ENCODE measurements at places on chromosomes 11 and 22.

GRCh38 chr11:61635787-61636186 lies 44.4 kb upstream of the DAGLA start:
- DNase-seq = no peak

DNA sequence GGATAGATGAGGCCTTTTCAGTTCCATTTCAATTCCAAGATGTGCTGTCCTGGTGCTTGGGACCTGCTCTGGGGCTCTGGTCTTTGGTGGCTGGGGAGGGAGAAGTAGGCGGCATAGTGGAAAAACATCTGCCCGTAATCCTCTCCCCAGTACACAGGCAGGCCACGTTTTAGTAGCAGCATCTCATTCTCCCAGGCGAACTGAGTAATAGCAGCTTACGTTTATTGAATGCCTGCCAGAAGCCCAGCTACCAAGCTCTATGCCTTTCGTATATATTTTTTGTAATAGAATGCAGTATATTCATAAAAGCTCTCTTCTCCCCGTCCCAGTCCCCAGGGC lies 11.4 kb downstream of the ACO2 start:
- DNase-seq = no peak

DNA sequence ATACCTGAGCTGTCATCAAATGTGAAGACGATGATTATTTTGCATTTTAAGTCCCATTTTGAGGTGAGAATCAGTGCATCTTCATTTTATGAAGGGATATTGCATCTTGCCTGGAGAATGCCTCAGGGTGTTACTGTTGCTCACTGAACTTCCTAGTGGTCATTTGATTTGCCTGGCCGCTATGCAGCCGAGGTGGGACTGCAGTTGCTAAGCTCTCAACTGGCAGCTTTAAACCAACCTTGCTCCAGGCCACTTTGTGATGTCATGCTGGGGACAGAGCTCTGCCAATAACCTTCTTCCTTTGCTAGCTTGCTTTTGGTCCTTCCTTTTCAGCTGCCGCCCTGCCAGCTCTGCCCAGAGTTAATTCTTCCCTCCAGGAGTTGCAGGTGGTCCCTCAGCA lies 409.4 kb upstream of the B3GAT1 start:
- no peak for DNase-seq

DNA sequence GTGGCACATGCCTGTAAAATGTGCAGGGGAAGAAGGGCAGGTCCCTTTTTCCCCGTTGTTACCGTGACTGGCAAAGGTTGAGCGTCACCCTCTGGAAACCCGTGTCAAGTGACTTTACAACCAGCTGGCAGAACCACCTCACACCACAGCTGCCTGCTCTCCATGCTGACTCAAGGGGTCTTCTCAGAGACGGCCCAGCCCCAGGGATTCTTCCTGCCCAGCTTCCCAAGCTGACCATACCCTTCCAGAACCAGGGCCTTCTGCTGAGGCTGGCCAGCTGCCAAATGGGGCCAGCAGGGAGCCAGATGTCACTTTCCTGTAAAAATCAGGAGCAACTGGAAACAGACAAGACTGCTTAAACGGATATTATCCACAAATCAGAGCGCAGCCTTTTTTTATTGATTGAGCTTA lies 6.3 kb downstream of the PC start:
- no peak for DNase-seq

DNA sequence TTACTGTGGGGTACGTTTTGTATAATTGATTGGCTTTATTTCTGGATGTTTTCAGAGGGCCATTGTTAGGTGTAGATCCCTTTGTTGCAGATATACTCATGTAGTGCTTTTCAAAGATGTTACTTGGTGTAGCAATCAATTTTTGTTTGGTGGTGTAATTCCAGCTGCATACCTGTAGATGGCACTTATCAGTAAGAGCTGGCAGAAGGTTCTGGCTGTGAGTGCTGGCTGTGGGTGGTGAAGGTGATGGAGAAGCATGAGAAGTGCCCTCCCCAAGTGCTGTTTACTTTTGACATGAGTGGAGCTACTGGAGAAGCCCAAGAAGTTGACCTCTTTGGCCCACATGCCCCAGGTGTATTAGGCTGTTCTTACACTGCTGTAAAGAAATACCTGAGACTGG lies 1074.9 kb downstream of the FAM181B start:
- peak; percentile 15 for DNase-seq

DNA sequence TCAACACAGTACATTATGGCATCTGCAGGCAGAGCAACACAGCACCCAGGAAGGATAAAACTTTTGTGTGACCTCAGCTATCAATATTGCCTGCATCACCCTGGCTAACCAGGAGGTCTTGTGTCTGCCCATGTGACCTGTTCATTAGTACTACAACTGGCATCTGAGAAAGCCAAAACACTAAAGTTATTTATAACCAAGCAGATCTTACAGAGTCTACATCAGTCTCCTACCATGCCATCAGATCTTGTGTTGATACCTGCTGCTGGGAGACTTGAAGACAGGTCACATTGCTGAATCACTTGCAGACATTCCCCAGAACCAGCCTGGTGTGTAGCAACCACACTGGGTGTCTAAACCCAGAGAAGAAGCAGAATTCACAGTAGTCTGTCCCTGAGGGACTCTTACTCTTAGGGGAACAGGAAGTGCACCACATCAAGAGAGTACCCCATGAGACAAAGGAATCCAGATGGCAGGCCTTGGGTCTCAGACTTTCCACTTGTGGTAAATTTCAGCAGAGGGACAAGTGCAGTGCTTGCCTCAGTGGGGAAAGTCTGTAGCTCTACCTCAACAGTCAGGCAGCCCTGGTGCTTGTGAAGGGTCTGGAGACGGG lies 7.0 kb downstream of the OR9G1 start:
- no peak for DNase-seq

GRCh38 chr22:27204280-27204679 lies 546.9 kb downstream of the MIAT start:
- no peak for DNase-seq

GRCh38 chr22:42380769-42381551 lies 51.2 kb downstream of the NFAM1 start:
- no peak for DNase-seq

DNA sequence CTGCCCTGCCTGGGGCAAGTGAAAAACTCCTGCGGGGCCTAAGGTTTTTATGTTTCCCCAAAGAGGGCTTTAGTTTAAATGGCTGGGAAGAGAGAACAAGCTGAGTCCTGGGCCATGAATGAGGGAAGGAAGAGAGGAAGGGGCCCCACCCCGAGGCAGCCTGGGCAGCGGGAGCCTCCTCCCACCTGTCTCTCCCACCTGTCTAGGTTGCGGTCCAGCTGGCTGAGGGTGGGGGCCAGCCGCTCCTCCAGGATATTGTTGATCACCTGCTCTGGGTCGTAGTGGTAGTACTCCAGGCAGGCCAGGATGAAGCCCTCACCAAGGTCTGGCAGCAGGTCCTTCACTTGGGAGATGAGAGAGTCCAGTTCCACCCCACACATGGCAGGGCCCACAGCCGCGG lies 34.6 kb downstream of the UQCR10 start:
- DNase-seq = no peak

GRCh38 chr11:69707176-69707575 lies 3.4 kb upstream of the FGF19 start:
- DNase-seq = no peak

DNA sequence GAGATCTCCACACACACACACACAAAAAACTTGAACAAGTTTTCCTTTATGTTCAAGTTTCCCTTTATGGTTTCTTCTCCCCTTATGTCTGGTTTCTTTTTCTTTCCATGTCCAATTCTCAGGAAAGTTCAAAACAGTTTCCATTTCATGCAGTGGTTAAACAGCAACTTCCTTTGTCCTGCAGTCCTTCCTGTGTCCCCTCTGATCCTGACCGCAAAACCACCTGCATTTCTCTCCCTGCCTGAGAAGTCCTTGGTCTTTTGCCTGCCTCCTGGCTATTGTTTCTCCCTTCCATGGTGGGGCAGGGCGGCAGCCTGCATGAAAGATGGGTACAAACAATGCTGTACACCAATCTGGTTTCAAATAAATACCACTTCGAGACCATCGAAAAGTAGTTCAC lies 58.3 kb upstream of the SORL1 start:
- no peak for DNase-seq

DNA sequence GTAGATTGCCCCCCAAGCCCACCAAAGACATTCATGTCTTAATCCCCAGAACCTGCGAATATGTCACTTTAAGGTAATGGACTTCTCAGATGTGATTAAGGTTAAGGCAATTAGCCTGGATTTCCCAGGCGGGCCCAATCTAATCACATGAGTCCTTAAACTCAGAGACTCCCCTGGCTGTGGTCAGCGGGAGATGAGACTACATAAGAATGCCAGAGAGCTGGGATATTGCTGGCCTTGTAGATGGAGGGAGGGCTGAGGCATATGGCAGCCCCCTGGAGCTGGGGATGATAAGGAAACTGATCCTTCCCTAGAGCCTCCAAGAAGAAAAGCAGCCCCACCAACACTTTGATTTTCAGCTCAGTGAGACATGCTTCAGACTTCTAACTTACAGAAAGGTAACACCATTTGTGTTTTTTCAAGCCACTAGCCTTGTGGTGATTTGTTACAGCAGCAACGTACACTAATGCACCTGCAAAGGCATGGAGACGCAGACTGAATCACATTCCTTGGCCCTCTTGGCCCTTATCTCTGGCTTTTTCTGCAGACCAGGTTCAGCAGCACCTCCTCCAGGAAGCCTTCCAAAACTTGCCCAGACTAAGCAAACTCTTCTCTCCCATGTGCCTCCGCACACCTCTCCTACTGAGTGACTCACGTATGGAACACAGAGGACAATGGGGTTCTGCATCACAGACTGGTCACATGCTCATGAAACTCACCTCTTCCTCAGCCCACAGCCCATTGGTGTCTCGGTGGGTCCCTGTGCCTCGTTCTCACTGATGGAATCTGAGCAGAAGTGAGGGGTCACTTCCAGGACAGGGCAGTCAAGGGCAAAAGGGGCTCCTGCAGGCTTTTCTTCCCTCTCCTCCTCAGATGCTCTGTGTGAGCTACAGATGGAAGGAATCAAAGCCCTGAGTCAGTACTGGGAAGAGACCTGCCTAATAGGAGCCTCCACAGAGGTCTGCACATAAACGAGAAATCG lies 86.3 kb upstream of the HMGXB4 start:
- DNase-seq = no peak

GRCh38 chr22:32830473-32830872 lies 29.0 kb downstream of the TIMP3 start:
- DNase-seq = no peak

GRCh38 chr11:63985812-63986155 lies 454 bp upstream of the OTUB1 start:
- peak; percentile 61 for DNase-seq

GRCh38 chr11:34513682-34514449 lies at the start of gene ELF5:
ELF5 (minus strand) TSS chr11:34513794; CDS start chr11:34505749, 8,045 bp downstream.
- no peak for DNase-seq

DNA sequence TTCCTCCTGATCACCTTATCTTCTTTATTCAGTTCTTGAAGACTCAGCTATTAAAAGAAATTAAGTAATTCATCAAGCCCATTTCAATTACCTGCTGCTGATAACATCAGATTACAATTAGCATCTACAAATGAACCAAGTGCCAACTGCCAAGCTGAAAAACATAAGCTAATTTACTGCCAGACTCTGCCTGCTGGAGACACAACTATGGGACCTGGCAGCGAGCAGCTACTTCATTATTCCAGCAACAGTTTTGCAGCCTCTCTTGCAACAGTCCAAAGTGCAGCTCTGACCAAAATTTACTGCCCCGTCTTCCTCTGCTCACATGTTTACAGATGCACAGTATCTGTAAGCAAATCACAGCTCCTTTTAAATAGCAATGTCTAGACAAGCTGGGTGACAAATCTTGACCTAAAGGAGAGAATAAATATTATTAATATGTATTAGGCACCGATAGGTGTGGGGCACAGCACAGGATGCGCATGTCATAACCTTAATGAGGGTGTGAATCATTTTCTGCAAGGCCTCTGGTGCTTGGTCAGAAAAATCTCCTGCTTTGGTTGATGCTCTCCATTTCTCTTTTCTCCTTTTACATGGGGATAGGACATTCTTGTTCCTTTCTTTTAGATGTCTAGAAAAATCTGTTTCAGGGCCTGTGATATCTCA lies 232.2 kb upstream of the PITPNB start:
- DNase-seq = no peak

- DNase-seq = no peak
Measured at GRCh38 chr11:115220911-115221310, 283.3 kb downstream of the CADM1 start.

DNA sequence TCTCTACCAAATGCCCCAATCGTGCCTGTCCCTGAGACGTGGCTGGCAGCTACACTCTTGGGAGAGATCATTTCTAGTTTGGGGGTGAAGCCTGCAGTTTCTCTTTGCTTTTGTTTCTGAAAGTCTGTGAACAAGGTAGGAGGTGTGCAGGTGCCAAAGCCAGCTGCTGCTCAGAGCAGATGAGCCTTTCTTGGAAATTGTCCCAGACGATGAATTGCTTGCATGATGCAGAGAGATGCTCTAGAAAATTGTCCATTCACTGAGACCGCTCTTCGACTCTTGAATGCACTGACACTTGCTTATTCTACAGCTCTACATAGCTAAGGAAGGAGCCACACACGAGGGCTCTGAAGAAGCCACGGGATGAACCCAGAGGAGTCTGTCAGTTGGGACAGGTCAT lies 225.6 kb upstream of the E2F8 start:
- no peak for DNase-seq

GRCh38 chr22:20834725-20835124 lies 23.9 kb downstream of the PI4KA start:
- no peak for DNase-seq

GRCh38 chr11:114132944-114133394 lies 73.5 kb downstream of the ZBTB16 start:
- no peak for DNase-seq

DNA sequence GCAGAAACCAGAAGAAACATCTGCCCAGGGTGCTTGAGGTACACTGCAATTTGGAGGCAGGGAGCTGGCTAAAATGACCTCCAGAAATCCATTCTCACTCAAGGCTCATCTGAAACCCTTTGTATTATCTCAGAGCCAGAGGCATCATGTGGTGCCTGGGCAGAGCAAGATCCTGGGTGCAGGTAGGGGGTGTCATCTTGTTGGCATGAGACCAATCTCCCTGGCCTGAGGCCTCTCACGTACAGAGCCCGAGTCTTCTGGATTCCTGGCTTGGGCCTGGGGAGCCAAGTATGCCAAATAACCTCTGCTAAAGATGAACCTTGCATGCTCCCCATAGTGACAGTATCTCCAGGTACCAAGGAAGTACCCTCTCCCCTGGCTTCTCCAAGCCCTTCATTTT lies 2.4 kb downstream of the LMO1 start:
- no peak for DNase-seq

DNA sequence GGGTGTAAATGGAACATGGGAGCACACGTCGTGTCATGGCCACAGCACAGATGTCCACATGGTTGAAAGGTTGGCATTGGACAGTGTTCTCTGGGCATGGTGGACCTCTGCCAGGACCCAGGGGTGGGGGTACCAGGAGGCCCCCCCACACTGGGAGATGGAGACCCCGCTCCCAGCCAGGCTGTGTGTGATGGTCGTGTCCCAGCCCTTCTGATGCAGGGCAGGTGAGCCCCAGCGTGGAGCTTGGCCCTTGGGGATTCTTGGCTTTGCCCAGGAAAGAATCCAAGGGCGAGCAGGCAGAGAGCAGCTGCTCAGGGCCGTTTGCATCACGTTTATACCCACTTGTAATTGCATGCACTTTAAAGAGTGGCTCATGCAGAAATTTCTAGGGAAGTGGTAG lies 22.0 kb upstream of the BRSK2 start:
- DNase-seq = no peak
